ENCODE measurements at places on chromosomes 1 and 21. TPM values are rescaled to one million over a fixed set of nuclear protein-coding genes. Genes with fewer than 3 reads are reported as not detected.
A peak's percentile ranks its signal among the peaks of the same experiment; 100 is the strongest.

AIRE gene
- not detected for total RNA-seq

OR2L3 gene
- total RNA-seq: not detected

PTPN7 gene
- 398 TPM for total RNA-seq

BNIPL gene
- total RNA-seq: 1.5 TPM

TLCD4 gene
- not detected for total RNA-seq

CFAP141 gene
- total RNA-seq: not detected

GRHL3 gene
- total RNA-seq: not detected

- H3K27ac ChIP-seq: peak overlapping the region; percentile 83
- H3K4me1 ChIP-seq: peaks cover 42% of the 10 kb centered on the region
- DNase-seq: no peak
- no peaks in the 10 kb centered on the region for H3K27me3 ChIP-seq
- peak overlapping the region; percentile 74 for H3K4me3 ChIP-seq
Observed at GRCh38 chr1:1780598-1781525, 2.6 kb upstream of the NADK start.

DNA sequence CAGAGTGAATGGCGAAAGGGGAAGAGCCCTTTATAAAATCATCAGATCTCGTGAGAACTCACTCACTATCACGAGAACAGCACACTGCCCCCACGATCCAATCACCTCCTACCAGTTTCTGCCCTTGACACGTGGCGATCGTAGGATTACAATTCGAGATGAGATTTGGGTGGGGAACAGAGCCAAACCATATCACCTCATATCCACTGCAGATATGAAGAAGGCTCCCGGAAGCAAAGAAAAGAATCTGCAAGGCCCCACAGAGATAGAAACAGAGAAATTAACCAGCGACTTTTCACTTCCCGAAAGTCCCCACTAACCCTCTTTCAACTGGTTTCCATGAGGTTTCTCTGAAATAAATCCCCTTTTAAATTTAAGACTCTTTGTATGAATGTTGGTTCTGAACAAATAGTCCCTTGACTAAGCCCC lies 86.2 kb upstream of the IRF2BP2 start:
- H3K4me3 ChIP-seq: no peak overlapping the region
- no peak overlapping the region for H3K27ac ChIP-seq
- DNase-seq: no peak
- H3K4me1 ChIP-seq: peaks cover 7% of the 10 kb centered on the region

- H3K36me3 ChIP-seq: no peaks in the 10 kb centered on the region
- H3K4me1 ChIP-seq: no peaks in the 10 kb centered on the region
- H3K27me3 ChIP-seq: no peaks in the 10 kb centered on the region
- H3K27ac ChIP-seq: no peak overlapping the region
- DNase-seq: no peak
Observed at GRCh38 chr1:15007842-15008241, 145.7 kb upstream of the TMEM51 start.

- H3K4me3 ChIP-seq: no peak overlapping the region
- no peaks in the 10 kb centered on the region for H3K36me3 ChIP-seq
- DNase-seq: no peak
- H3K4me1 ChIP-seq: no peaks in the 10 kb centered on the region
- H3K27me3 ChIP-seq: peaks cover 48% of the 10 kb centered on the region
- no peak overlapping the region for H3K27ac ChIP-seq
Observed at GRCh38 chr1:183039985-183040447, 16.8 kb downstream of the LAMC1 start.

GRCh38 chr1:40774266-40774998 lies 9.2 kb upstream of the KCNQ4 start:
- peaks cover 50% of the 10 kb centered on the region for H3K36me3 ChIP-seq
- no peak overlapping the region for H3K4me3 ChIP-seq
- no peaks in the 10 kb centered on the region for H3K27me3 ChIP-seq
- peaks cover 5% of the 10 kb centered on the region for H3K4me1 ChIP-seq
- peak overlapping the region; percentile 46 for H3K27ac ChIP-seq

DNA sequence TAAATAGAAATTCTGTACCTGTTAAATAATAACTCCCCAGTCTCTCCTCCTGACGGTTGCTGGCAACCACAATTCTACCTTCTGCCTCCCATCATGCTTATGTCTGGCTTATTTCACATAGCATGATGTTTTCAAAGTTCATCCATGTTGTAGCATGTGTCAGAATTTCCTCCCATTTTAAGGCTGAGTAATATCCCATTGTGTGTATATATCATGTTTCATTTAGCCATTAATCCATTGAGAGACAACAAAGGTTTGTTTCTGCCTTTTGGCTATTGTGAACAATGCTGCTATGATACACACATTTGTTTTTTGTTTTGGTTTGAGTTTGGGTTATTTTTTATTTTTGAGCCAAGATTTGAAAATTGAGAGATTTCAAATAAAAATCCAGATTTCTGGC lies 72.0 kb downstream of the LBR start:
- DNase-seq: no peak
- H3K4me1 ChIP-seq: no peaks in the 10 kb centered on the region
- no peaks in the 10 kb centered on the region for H3K36me3 ChIP-seq
- H3K27ac ChIP-seq: no peak overlapping the region
- H3K27me3 ChIP-seq: peaks cover 36% of the 10 kb centered on the region
- H3K4me3 ChIP-seq: no peak overlapping the region

- no peak for DNase-seq
- H3K36me3 ChIP-seq: no peaks in the 10 kb centered on the region
- H3K4me1 ChIP-seq: peaks cover 2% of the 10 kb centered on the region
- H3K27ac ChIP-seq: no peak overlapping the region
- H3K4me3 ChIP-seq: no peak overlapping the region
Observed at GRCh38 chr1:232250838-232251237, 379.1 kb downstream of the SIPA1L2 start.

DNA sequence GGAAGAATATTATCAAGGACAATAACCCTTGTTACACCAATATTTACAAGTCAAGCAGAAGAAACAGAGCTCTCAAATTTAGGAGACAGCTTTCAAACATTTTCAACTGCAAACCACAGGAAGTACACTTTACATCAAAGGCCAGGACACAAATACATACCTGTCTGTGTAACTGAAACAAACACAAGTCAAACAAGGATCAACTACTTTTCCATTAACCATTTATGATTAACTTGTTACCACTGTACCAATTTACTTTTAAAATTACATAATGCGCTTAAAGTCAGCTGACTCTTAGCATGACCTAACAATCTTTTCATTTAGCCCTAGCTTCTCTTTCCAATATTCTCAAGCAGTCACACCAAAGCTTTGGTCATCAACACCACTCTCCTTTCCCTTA lies 43.5 kb downstream of the TRIM33 start:
- peaks cover 36% of the 10 kb centered on the region for H3K4me1 ChIP-seq
- H3K27ac ChIP-seq: no peak overlapping the region
- peaks cover 30% of the 10 kb centered on the region for H3K36me3 ChIP-seq
- H3K4me3 ChIP-seq: peak overlapping the region; percentile 31

DNA sequence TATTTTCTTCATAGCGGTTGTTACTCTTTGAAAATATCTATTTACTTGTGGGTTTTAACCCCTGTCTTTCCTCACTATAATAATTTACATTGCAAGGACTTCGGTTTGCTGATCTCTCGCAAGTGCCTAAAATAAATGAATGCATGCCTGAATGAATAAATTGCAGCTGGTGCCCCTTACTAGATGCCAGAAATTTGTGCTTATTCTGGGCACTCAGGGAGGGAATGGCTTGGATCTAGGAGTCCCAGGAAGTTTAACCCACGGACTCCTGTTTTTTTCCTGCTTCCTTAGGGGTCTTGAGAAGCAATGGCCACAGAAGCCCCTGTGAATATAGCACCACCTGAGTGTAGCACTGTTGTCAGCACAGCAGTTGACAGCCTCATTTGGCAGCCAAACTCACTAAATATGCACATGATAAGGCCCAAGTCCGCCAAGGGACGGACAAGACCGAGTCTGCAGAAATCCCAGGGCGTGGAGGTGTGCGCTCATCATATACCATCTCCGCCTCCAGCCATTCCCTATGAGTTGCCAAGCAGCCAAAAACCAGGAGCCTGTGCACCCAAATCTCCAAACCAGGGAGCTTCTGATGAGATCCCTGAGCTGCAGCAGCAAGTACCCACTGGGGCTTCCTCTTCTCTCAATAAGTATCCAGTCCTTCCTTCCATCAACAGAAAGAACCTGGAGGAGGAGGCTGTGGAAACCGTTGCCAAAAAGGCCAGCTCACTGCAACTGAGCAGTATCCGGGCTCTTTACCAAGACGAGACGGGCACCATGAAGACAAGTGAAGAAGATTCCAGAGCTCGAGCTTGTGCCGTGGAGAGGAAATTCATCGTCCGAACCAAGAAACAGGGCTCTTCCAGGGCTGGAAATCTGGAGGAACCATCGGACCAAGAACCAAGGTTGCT lies 4.2 kb upstream of the PLA2G2C start:
- no peak for DNase-seq
- H3K4me1 ChIP-seq: peaks cover 25% of the 10 kb centered on the region
- no peak overlapping the region for H3K4me3 ChIP-seq

- H3K4me3 ChIP-seq: no peak overlapping the region
- H3K4me1 ChIP-seq: peaks cover 9% of the 10 kb centered on the region
- no peaks in the 10 kb centered on the region for H3K27me3 ChIP-seq
- peaks cover 27% of the 10 kb centered on the region for H3K36me3 ChIP-seq
Observed at GRCh38 chr1:197706601-197707000, 68.7 kb downstream of the DENND1B start.

- no peaks in the 10 kb centered on the region for H3K27me3 ChIP-seq
- no peak for DNase-seq
- H3K4me1 ChIP-seq: peaks cover 49% of the 10 kb centered on the region
- H3K4me3 ChIP-seq: peak overlapping the region; percentile 77
Observed at GRCh38 chr1:10495475-10495817, 20.7 kb downstream of the PEX14 start.

DNA sequence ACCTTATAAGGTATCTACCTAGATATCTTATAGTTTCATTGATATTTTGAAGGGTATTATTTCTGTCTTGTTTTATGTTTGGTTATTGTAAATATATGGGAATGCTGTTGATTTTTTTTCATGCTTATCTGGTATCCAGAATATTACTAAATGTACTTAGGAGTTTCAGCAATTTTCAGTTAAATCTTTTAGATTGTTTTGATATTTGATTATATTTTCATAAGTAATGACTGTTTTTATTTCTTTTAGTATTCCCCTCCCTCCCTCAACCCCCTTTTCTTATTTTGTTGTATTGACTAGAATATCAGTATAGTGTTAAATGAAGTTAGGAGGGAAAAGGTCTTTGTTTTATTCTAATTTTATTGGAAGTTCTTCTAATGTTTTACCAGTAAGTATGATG lies 344.4 kb upstream of the PROX1 start:
- no peak overlapping the region for H3K4me3 ChIP-seq
- H3K27ac ChIP-seq: no peak overlapping the region
- DNase-seq: no peak
- no peaks in the 10 kb centered on the region for H3K36me3 ChIP-seq

DNA sequence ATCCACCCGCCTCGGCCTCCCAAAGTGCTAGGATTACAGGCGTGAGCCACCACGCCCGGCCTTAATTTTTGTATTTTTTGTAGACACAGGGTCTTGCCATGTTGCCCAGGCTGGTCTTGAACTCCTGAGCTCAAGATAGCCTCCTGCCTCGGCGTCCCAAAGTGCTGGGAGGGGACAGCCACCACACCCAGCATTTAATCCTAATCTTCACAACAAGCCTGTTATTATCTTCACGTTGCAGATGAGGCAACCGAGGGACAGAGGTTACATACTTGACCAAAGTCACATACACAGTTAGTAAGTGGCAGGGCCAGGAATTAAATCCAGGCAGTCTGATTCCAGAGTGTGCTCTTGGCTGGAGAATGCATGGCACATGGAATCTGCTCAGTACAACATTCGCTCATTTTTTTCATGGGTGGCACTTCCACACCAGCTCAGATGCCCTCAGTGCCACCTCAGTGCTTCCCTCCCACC lies 4.8 kb upstream of the GPR37L1 start:
- no peak for DNase-seq
- H3K4me1 ChIP-seq: no peaks in the 10 kb centered on the region
- no peaks in the 10 kb centered on the region for H3K27me3 ChIP-seq
- H3K4me3 ChIP-seq: no peak overlapping the region

- DNase-seq: peak; percentile 37
- no peaks in the 10 kb centered on the region for H3K27me3 ChIP-seq
- H3K4me1 ChIP-seq: peaks cover 28% of the 10 kb centered on the region
- H3K36me3 ChIP-seq: peaks cover 36% of the 10 kb centered on the region
- H3K27ac ChIP-seq: no peak overlapping the region
Observed at GRCh38 chr1:214331827-214332423, 51.0 kb downstream of the SMYD2 start.

DNA sequence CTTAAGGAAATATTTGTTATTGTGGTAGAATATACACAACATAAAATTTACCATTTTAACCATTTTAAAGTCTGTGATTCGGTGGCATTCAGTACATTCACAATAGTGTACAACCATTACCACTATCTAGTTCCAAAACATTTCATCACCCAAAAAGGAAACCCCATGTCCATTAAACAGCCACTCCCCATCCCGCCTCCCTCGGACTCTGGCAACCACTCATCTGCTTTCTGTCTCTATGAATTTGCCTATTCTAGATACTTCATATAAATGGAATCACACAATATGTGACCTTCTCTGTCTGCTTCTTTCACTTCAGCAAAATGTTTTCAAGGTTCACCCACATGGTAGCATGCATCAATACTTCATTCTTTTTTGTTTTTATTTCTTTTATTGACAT lies 51.3 kb downstream of the PTP4A2 start:
- no peak for DNase-seq
- H3K27me3 ChIP-seq: no peaks in the 10 kb centered on the region
- peaks cover 10% of the 10 kb centered on the region for H3K36me3 ChIP-seq

GRCh38 chr1:243735457-243735856 lies 114.6 kb downstream of the AKT3 start:
- DNase-seq: no peak
- no peak overlapping the region for H3K4me3 ChIP-seq
- H3K27ac ChIP-seq: no peak overlapping the region
- H3K4me1 ChIP-seq: peaks cover 10% of the 10 kb centered on the region
- no peaks in the 10 kb centered on the region for H3K27me3 ChIP-seq
- H3K36me3 ChIP-seq: no peaks in the 10 kb centered on the region

GRCh38 chr21:31882711-31883110 lies 9.9 kb downstream of the HUNK start:
- H3K4me1 ChIP-seq: no peaks in the 10 kb centered on the region
- no peak overlapping the region for H3K27ac ChIP-seq
- no peak overlapping the region for H3K4me3 ChIP-seq
- no peak for DNase-seq
- H3K27me3 ChIP-seq: peaks cover 5% of the 10 kb centered on the region

DNA sequence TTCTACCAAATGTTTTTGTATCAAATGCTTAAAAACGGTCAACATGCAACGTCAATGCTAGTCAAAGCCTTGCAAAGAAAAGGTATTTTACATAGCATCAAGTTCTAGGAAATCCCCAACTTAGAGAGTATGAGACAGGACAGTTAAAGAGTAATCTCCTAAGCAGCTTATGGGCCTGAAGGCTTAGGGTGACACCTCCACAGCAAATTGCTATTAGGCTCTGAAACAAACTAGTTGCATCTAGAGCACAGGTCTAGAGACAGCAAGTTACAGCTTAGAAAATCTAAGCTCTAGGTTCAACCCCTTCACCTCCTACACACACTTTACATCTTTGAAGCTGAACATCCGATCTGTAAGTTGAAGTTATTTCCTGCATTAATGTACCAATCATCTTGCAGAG lies 13.7 kb downstream of the PABPC4 start:
- H3K36me3 ChIP-seq: peaks cover 95% of the 10 kb centered on the region
- peaks cover 8% of the 10 kb centered on the region for H3K4me1 ChIP-seq
- DNase-seq: no peak
- H3K27ac ChIP-seq: peak overlapping the region; percentile 32

GRCh38 chr1:59378621-59379370 lies 81.9 kb downstream of the FGGY start:
- H3K4me3 ChIP-seq: no peak overlapping the region
- H3K27ac ChIP-seq: no peak overlapping the region
- DNase-seq: no peak

- no peak overlapping the region for H3K27ac ChIP-seq
- peaks cover 7% of the 10 kb centered on the region for H3K4me1 ChIP-seq
- H3K27me3 ChIP-seq: peaks cover 4% of the 10 kb centered on the region
- no peaks in the 10 kb centered on the region for H3K36me3 ChIP-seq
- H3K4me3 ChIP-seq: no peak overlapping the region
- DNase-seq: no peak
Observed at GRCh38 chr1:201898240-201898894, 9.7 kb downstream of the SHISA4 start.
